ENCODE measurements at places on chromosomes 13 and 19. TPM values are rescaled to one million over a fixed set of nuclear protein-coding genes. Genes with fewer than 3 reads are reported as not detected.

Gene PSG4
- not detected for total RNA-seq

Gene FGF21
- total RNA-seq: not detected

- no peak for DNase-seq
These were observed 35.9 kb downstream of the EFNA2 start for GRCh38 chr19:1321539-1321938.

DNA sequence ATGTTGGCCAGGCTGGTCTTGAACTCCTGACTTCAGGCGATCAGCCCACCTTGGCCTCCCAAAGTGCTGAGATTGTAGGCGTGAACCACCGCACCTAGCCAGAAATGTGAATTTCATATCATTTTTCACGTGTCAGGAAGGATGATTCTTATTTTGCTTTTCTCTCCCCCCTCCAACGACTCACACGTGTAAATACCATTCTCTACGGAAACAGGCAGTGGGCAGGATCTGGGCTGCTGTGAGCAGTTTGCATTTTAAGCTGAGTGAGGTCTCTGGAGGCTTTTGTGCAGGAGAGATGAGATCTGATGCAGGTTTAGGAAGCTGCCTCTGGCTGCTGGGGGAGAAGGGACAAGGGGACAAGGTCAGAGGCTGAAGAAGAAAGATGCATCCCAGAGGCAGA is 11.9 kb downstream of the ANKRD24 start:
- DNase-seq: no peak

- DNase-seq: no peak
These were observed 484.4 kb upstream of the SPRY2 start for GRCh38 chr13:80825276-80825675.

Gene PRKD2
- 9.7 TPM for total RNA-seq

DNA sequence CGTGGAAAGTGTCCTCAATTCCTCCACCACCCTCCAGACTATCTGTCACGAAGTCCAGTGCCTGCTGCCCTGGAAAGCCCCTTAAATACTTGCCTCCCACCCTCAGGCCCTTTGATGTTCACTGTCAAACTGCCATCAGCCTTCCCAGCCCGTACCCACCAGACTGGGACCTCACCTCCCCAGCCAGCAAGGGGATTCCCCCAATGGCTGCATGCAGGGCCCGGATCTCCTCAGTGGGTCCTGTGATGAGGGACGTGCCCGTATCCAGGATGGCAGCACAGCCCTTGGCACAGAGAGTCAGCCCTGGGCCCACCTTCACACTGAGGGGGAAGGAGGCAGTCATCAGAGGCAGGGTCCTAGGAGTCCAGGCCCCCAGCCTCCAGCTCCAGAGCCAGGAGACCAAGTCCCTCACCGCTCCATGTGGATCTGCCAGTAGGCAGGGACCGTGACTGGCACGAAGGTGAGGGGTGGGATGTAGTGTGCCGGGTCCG is 6.1 kb downstream of the NAPSA start:
- DNase-seq: no peak

DNA sequence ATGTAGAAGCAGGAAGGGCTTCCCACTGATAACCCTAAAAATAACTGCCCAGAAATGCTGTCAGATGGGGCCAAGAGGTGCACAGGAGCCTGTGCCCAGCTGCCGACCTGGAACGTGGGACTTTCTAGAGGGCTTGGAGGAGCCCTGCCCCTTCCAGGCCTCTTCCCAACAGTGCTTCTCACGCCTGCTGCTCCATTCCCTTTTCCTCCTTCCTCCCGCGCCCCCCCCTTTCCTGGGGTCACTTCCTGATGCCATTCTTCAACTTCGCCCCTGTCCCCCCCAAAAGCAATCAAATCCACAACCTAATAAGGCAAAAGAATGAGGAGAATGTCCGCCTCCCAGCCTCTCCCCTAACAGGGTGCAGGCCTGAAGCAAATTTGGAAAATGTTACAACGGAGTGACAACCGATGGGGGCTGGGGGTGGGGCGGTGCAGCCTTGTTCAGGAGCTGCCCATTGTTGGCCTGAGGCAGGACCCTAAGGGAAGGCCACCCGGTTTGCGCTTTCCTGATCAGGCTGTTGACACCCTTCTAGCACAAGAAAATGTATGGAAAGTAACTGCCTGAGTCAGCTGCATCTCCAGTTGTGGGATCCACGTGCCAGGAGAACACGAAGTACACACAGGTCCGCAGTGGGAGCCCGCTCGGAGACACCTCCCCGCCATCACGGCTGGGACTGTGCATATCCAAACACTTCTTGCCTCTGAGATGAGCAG is 18.7 kb downstream of the ACTN4 start:
- peak; percentile 64 for DNase-seq

Gene KLK8
- total RNA-seq: not detected

Gene FBXO27
- total RNA-seq: 7.2 TPM

DNA sequence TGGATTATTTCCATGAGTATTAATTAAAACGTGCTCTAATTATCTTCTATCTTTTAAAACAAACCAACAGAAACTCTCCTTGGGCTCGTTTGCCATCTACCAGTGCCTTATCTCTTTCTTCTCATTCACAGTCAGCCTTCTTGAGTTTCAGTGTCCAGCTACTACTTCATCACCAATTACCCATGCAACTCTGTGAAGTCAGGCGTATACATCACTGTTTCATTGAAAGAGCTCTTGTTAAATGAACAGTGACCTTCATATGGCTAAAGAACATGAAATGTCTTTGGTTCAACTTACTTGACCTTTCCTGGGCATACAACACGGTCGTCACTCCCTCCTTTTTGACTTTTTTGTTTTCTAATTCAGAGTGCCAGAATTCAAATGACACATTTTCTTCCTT is 5.2 kb upstream of the IFT88 start:
- DNase-seq: no peak

Data from fibroblast of the aortic adventitia (primary cell).